ENCODE measurements at places on chromosomes 16 and 17.

GRCh38 chr17:35695613-35696012 is 35.8 kb upstream of the RASL10B start:
- DNase-seq = no peak

- DNase-seq = no peak
These were observed 255.4 kb downstream of the PHKB start for GRCh38 chr16:47716571-47716970.

- no peak for DNase-seq
These were observed 1.0 kb downstream of the SLC46A1 start for GRCh38 chr17:28404812-28405570.

DNA sequence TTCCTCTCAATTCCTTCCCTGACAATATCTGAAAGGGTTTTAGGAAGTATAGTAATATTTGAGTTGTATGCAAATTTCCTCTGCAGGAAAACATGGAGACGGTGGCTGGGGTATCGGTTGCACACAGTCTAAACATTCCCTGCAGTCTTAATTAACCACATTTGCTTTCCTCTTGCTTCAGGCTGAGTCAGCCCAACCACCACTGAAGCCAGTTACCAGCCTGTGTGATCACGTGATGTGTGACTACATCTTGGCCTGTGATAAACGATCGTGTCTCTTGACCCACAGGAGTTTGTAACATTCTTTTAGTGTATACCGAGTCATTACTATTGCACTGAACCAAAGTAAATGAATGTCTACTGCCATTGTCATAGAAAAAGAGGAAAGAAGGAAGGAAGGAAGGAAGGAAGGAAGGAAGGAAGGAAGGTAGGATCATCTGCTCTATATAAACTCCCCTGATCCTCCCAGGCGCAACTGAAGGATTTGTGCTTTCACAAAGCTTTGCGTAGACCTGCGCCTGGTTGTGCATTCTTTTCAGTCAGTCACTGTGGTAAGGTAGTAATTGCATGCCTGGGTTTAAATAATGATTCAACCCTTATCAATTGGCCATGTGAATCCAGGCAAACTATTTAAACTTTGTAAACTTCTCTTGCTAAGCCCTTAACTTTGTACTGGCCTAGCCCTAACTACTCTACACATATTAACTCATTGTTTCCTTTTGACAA is 280.6 kb upstream of the SALL1 start:
- DNase-seq = no peak

GRCh38 chr16:1543085-1543896 is 9.8 kb downstream of the TMEM204 start:
- no peak for DNase-seq

- no peak for DNase-seq
These were observed 156.4 kb downstream of the SNX29 start for GRCh38 chr16:12132850-12133440.

DNA sequence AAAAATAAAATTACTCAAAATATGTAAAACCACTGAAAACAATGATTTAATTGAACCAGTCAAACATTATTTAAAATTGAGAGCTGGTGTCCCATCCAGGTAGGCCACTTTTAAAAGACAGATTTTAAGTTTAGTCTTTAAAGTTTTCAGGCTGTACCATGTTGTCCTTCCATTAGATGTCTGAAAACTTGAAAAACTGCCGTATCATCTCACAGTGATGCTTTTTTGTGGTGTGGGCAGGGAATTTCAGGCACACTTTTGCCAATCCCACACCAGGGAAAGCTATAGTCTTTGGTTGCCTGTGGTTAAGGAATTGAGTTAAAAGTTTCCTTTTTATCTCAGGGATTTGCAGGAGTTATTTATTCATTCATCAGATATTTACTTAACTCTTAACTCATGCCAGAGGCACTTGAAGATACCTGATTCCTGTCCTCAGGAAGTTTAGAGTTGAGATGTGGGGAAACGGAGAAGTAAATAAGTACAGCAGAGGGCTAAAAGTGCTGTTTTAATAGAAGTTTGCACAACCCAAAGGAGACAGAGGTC is 3.2 kb downstream of the SNTB2 start:
- DNase-seq = no peak

- DNase-seq = no peak
These were observed 8.2 kb upstream of the CSNK1D start for GRCh38 chr17:82281502-82282238.

DNA sequence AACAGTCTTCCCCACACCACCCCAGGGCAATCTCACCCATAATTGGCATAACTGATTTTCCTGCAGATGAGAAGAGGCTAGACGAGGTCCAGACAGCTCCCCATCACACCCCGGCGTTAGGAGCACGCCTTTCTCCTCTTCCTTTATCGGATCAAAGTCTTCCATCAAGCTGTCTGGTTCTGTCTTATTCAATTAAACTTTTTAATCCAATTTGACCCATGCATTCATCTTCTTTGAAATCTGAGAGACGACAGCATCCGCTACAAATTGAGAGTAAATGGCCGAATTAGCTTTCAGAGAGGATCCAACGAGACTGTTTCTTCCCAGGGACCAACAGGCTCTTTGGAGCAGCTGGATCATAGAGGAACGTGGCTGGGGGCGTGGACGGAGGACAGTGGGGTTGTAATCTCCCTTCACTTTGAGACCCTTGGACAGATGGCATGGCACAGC is 44.4 kb upstream of the GPRC5B start:
- no peak for DNase-seq

GRCh38 chr17:42120770-42121769 is at the start of gene KAT2A:
Gene KAT2A (minus strand): TSS chr17:42121367. CDS start chr17:42121304, 63 bp downstream.
- DNase-seq = peak; percentile 25

- DNase-seq = no peak
These were observed 228.9 kb upstream of the FOXF1 start for GRCh38 chr16:86281421-86281820.

DNA sequence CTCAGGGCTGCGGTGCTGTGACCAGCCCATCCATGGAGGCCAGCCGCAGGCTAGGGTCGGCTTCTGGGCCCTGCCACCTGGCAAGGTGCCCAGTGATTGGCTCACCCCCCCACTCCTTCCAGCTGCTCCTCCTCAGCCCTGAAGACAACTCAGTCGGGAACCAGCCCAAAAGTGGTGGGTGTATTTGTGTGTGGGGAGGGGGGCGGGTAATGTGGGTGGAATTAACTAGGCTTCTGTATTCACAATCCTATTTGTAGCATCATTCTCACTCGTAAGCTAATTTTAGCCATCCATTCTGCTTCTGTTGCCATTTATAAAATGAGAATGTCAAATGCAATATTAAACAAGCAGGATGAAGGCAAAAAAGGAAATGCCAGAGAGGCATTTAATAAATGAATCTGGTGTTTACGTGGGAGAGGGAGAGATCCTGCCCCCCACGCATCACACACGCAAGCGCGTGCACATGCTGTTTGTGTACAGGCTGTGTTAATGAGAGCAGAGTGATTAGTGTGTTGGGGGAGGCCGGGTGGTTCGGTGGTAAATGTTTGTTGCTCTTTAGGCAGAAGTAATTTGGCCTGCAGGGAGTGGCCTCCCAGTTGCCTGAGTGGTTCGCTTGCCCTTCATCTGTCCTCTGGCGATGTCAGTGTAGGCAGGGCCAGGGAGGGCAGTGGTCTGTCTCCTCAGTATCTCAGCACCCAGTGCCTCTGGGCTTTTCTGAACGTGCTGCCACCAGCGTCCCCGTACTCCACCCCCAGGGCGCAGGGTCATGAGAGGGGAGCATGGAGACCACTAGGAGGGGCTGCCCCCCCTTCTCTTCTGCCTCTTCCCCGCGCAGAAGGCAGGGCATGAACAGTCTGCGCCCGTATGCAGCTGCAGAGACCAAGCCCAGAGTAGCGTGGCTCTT is 140.1 kb downstream of the CCDC182 start:
- peak; percentile 77 for DNase-seq

- DNase-seq = no peak
These were observed at the start of gene NEUROD2 for GRCh38 chr17:39607851-39608130. Gene NEUROD2 (minus strand): TSS chr17:39607920. CDS start chr17:39606599, 1,321 bp downstream.

GRCh38 chr17:15999974-16000827 is 577 bp downstream of the TTC19 start:
- no peak for DNase-seq

GRCh38 chr16:54875443-54875842 is 55.2 kb upstream of the IRX5 start:
- no peak for DNase-seq

DNA sequence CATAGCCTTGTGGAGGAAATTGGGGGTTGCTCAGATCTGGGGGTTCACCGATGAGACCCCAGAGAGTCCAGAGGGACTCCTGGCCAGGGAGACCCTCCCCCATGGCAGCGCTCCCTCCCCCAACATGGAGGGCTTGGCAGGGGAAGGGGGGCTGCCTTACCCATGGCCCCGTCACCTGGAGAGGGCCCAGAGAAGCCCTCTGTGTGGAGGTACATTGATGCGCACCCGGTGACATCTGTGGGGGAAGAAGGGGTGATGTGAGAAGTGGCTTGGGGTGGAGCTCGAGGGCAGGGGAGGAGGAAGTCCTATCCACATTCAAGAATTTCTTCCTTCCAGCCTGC is 16.2 kb downstream of the ETV4 start:
- DNase-seq = no peak

GRCh38 chr16:77289331-77289809 is 90.2 kb downstream of the SYCE1L start:
- DNase-seq = no peak

DNA sequence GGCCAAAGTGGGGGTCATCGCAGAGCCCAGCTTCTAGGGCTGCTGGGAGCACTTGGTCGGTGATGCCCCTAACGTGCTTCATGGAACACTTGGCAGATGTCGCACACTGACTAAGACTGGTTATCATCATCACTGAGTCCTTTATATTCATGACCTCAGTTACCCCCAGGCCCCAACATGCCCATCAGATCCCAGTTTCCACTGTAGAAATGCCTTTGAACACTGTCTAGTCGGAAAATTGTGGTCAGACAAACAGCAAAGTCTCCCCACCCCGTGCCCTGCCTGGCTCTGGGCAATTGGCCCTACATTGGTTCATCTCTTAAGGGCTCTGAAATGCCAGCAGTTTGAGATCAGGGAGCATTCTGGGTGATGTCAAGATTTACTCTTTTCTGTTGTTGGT is 51.3 kb downstream of the NKD1 start:
- DNase-seq = no peak

GRCh38 chr16:28910086-28911031 is 14.7 kb downstream of the RABEP2 start:
- no peak for DNase-seq

- no peak for DNase-seq
These were observed 46.5 kb upstream of the CLEC18A start for GRCh38 chr16:69904495-69905170.

DNA sequence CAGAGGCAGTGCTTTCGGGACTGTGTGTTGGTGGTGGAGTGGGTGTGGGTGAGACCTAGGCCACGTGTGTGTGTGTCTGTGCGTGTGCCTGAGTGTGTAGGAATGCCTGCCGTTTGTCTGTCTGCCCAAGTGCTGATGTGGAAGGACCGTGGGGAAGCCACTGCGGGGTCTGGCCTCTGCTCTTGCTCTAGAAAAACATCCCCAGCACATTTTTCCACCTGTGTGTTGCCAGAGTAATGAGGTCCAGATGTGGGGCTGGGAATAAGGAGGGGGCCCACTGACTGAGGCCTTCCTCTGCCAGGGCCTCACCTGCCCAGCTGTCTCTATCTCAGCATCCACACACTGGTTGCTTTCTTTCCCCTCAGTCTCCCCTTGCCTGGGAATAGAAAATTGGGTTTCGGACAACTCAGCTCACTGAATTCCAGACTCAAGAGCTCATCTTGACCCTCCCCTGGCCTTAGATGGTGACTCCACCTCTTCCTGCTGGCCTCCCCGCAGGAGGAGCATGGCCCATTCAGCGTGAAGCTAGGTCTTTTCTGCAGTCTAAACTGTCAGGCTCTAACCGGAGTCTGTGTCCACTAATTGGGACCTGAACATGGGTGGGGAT is 7.6 kb downstream of the SGCA start:
- DNase-seq = no peak

- no peak for DNase-seq
These were observed 9.5 kb downstream of the CYB561 start for GRCh38 chr17:63436523-63437110.

- no peak for DNase-seq
These were observed 64.3 kb downstream of the TUBD1 start for GRCh38 chr17:59828478-59828760.

- DNase-seq = peak; percentile 49
These were observed 4.4 kb upstream of the HIC1 start for GRCh38 chr17:2050300-2051060.

- no peak for DNase-seq
These were observed 60.3 kb downstream of the GRIN2A start for GRCh38 chr16:10121897-10122425.

DNA sequence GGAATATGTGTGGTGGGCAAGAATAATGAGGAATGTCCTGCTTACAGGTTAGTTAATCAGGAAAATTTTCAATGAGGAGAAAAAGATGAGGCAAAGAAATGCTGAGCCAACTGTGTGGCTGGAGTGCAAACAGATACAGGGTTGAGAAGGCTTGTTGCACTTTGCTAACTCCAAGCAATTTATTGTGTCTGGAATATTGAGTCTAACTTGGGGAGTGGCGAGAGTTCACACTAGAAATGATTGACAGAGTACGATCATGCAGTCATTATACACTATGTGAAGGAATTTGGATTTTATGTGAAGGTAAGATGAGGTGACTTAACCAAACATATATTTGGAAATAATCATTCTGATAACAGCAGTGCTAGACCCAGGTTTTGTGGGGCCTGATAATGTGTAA is 185.0 kb upstream of the ELAC2 start:
- DNase-seq = no peak

DNA sequence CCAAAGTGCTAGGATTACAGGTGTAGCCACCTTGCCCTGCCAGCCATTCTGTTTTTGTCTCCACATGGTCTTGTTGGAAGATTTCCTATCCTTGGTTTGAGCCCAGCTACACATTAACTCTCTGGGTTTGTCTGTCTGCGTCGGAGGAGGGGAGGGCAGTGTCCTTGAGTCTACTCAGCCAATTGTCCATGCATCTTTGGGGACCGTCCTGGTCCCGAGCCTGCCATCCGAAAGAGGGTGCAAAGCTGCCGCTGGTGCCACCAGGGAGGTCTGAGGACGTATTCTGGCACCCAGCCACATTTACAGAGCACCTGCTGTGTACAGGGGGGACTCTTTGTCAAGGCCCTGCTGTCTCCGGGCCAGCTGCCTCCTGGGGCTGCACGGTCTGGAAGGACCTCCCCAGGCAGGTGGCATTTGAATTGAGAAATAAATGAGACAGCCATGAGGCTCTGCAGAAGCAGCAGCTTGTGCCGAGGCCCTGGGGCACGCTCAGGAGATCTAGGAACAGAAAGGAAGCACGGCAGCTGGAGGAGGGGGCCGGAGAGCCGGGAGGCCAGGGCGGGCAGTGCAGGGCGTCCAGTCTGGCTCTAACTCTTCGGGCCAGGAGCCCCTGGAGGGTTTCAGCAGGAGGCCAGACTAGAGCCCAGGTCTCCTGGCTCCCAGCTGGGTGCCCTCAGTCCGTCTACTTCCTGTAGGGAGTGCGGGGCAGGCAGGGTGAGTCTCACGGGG is 1.5 kb downstream of the CYBA start:
- no peak for DNase-seq

- DNase-seq = no peak
These were observed 65.5 kb downstream of the PLD6 start for GRCh38 chr17:17140590-17140980.

DNA sequence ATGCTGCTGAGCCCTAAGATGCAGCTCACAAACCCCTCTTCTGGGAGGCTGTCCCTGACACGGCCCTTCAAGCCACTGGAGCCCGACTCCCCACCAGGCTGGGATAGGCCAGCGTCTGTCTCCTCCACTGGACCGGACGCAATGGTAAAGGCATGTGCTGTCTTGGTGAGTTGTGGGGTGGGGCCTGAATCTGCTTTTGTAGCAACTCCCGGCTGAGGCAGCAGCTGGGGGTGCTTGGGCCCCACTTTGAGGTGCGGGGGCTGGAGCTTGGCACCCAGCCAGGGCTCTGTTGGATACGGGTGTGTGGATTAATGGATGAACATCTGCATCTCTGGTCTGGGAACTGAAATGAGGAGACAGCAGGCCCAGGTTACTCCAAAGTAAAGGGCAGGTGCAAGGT is 3.5 kb upstream of the NLRC3 start:
- no peak for DNase-seq

Measured in NCI-H748 treated with DMSO at 0.1 percent for 48 hours (cell line).